ENCODE measurements at places on chromosomes 7 and 10.

DNA sequence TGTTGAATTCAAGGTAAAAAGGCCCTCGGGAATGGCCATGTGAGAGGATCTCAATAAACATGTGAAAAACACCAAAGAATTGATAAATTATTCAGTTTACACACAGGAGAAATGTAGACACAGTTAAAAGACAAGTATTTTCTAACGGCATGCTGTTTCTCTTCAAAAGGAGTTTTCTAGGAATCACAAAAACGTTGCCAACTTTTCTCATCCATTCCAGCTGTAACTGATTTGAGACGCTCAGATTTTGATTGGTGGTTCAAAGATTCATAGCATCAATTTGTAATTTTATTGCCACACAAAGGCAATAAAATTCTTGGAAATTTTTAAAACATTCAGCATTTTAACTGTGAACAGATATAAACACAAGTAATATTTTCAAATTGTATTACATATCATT is 384.9 kb upstream of the PFKP start:
- no peak for DNase-seq

DNA sequence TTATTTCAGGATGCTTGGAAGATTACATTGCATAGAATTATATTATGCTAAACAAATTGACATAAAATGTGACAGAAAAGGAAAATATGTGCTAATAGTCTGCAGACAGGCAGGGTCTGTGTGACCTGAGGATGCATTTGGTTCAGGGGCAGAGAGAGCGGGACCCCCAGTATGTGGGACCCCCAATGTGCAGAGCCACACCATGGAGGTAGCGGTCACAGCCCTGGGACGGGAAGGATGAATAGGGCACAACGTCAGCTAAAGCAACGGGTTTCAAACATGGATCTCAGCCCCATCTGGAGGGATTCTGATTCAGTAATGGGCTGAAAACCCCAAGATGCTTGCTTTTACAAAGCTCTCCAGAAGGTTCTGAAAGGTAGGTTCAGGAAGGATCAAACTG is 251.8 kb upstream of the ADARB2 start:
- DNase-seq: no peak

GRCh38 chr10:45370202-45370955 is 3.6 kb upstream of the ALOX5 start:
- DNase-seq: no peak

GRCh38 chr10:75717126-75717916 is 285.9 kb downstream of the LRMDA start:
- DNase-seq: no peak

GRCh38 chr10:52481986-52482555 is 168.0 kb downstream of the DKK1 start:
- DNase-seq: no peak

DNA sequence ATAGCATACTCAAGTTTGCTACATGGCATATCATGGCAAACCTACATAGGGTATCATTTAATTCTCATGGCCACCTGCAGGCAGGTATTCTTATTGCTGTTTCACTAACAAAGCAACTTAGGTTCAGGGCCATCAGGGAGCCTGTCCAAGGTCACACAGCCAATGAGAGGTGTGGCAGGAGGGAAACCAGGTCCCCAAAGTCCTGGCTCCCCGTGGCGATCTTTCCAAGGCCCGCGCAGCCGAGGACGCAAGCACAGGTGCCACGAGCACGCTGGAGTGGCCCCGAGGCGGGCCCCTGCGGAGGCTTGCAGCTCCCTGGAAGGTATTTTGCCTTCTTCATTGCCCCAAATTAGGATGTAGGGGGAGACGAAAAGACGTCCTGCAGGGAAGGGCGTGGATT is 20.8 kb downstream of the PRKAG2 start:
- no peak for DNase-seq

DNA sequence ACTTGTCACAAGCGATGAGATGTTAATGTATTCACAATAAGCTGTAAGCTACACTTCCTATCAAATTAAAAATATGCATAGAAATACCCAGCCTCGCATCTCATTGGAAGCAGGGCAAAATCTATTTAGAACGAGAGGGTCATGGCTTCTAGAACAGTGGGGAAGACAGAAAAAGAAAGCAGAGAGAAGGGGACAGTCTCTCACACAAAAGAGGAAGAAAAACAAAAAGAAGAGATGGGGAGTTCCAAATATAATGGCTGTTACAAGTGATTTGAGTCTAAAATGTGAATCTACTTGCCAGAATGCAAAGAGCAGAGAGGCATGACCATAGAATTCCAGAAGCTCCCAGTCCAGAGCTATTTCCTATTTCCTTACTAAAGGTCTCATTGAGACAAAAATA is 13.8 kb downstream of the LRRN3 start:
- no peak for DNase-seq

- no peak for DNase-seq
Observed at GRCh38 chr7:47453093-47454061, 128.5 kb downstream of the TNS3 start.

GRCh38 chr7:29588900-29589696 is 25.5 kb downstream of the PRR15 start:
- no peak for DNase-seq

- no peak for DNase-seq
Observed at GRCh38 chr7:1948301-1948796, 278.3 kb downstream of the ELFN1 start.

- DNase-seq: no peak
Observed at GRCh38 chr7:122710916-122711315, 8.2 kb upstream of the RNF148 start.

Data from left hindlimb (tissue), 1 donor.